ENCODE measurements at places on chromosomes 4 and X. TPM values are rescaled to one million over a fixed set of nuclear protein-coding genes. Genes with fewer than 3 reads are reported as not detected.

DNA sequence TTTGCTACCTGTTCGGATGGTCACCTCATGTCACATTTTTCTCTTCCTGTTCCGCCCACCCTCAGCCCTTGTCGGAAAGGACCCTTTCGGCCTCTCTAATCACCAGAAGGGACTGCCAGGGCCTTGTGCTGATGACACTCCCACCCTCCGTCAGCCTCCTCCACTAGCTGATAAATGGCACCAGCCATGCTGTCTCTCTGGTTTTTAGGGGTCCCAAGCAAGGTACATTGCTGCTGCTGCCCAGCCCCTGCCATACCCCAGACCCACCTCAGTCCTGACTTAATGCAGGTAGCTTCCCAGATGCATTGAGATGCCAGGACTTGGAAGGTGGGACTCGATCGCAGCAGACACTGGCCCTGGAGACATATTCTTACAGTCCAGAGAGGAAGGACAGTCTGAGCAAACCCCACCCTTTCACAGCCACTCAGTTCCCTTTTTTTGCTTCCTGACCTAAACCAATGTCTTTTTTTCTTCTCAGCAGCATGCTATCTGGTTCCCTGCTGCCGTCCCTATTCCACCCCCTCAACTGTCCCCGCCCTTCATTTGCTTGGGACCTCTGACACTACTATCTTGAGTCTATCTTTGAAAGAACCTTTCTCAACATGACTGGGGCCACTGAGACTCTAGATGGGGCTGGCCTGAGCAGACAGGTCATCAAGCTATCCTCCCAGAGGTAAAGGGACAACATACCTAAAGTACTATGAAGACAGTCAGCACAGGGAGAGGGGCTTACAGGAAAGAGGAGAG is at the start of gene BTK:
TSS of gene BTK (minus strand) at position 397 of the 747 bp plus-strand sequence. CDS start 10,907 bp downstream, outside the sequence.
- DNase-seq, result no peak

The CXCL3 gene
- total RNA-seq, result 0.85 TPM

DNA sequence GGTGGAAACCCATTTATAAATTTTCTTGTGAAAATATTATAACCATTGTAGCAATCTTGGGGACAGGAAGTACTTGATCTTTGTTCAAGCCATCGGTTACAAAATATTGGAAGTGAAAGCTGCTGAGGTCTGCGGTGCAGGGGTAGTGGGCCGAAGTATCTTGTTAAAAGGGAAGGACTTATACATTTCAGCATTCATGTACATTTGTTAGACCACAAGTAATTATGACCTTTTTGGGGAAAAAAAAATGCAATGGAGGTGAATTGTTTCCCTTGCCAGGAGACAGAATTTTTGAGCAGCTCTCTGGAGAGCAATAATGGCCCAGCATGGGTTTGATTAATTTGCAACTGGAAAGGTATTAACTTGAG is 121.3 kb downstream of the EGF start:
- no peak for DNase-seq

- DNase-seq, result no peak
Measured at GRCh38 chrX:110723844-110724243, 71.8 kb downstream of the CHRDL1 start.

DNA sequence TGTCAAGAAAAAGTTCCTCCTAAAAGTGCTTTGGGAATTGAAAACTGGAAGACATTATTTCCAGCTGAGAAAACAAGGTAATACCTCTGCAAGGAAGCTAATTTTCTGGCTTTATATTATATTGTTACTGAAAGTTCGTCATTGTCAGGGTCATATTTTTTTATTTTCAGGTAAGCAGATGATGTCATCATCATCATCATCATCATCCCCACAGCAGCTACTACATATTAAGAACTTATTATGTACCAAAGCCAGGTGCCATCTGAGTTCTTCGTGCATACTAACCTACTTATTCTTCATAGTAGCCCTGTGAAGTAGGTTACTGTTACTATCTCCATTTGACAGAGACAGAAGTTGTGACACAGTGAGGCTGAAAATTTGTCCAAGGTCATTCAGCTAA is 52.9 kb upstream of the MND1 start:
- DNase-seq, result no peak

GRCh38 chrX:41512394-41512793 is 65.3 kb downstream of the NYX start:
- no peak for DNase-seq

The UGT2B11 gene
- not detected for total RNA-seq

DNA sequence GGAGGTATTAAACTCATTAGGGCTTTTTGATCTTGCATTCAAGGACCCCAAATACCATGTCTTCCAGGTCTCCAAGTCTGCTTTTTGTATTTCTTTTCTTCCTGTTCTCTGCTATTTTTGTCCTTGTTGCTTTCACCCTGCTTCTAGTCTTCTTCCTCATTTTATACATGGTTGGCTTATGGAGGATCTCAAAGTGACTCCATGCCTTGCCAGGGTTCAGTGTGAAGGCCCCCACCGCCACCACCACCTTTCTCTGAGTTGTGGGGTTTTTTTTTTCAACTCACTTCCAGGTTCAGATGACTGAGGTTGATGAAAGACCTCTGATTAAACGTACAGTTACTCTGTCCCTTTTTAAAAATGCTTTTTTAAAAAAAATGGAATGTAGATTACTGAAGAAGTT is 96.3 kb downstream of the MAML3 start:
- DNase-seq, result no peak

DNA sequence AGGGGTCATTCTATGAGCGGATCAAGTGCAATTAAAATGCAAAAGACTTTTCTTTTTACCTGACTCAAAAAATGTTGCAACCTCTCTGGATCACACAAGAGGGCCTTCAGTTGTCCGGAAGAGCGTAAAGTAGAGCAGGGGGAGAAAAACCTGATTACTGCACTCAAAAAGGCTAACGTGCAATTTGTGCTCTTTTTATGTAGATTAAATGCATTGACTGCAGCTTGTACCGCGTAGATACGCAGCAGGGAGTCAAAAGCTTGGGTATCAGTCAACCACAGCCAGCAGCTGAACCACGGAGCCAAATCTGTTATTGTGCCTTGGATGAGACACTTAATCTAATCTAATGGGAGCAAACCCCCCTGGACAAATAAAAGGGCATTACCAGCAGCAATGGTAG is 107.3 kb upstream of the RAI2 start:
- no peak for DNase-seq

Data from dermis blood vessel endothelial cell (primary cell).